ENCODE measurements at places on chromosomes 3 and 15. TPM values are rescaled to one million over a fixed set of nuclear protein-coding genes. Genes with fewer than 3 reads are reported as not detected.

The COPS2 gene
- 84.6 TPM for total RNA-seq

The TWF2 gene
- total RNA-seq, result 103 TPM

DNA sequence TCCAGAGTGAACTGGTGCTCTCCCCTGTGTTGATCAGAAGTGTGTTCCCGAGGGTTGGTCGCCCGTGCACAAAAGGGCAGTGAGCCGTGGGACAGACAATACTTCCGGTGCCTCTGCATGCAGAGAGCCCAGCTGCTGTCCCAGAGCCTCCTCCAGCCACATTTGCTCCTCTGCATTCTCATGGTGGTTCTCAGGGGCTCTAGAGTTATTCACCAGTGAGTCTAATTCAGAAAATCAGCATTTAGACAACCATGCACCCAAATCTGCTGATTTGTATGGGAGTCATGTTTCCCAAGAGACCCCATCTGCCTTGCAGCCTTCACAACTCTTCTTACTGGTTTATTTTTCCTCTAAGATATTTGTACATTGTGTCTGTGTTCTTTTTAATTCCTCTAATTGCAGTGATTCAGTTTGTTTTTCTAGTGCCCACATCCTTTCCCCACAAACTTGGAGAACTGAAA lies 107.0 kb upstream of the SPRED1 start:
- DNase-seq, result peak; percentile 25

GRCh38 chr15:49110158-49110944 lies 45.0 kb downstream of the COPS2 start:
- no peak for DNase-seq

- no peak for DNase-seq
Observed at GRCh38 chr3:131802029-131802428, 232.8 kb downstream of the CPNE4 start.

DNA sequence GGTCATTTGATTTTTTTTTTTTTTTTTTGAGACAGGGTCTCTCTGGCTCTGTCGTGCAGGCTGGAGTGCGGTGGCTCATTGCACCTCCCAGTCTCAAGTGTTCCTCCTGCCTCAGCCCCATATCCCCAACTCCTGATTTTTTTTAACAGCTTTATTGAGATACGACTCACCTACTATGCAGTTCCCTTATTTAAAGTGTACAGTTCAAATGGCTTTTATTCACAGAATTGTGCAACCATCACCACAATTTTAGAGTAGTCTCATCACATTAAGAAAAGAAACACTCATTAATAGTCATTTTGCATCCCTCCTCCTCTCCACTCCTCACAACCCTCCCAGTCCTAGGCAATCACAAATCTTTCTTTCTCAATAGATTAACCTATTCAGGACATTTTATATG lies 1.9 kb upstream of the TRA2B start:
- DNase-seq, result no peak

- no peak for DNase-seq
Observed at GRCh38 chr3:180180795-180181194, 144.1 kb upstream of the PEX5L start.

DNA sequence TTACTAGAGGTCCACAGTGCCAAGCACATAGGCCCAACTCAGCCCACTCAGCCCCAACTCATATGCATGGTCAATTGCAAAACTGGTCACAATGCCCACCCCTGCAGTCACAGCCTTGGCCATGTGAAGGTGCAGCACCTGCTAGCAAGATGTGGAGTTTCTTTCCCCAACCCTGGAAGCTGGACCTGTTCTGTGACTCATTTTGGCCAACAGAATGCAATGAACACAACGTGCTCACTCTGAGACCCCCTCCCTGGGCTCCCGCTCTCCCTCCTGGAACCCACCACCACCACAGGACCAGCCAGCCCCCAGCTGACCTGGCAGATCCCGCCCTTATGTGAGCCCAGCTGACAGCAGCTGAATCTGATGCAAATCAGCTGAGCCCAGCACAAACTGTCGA lies 34.4 kb downstream of the ALDH1L1 start:
- DNase-seq, result no peak

- DNase-seq, result no peak
Observed at GRCh38 chr3:49416867-49417266, 4.6 kb downstream of the TCTA start.

DNA sequence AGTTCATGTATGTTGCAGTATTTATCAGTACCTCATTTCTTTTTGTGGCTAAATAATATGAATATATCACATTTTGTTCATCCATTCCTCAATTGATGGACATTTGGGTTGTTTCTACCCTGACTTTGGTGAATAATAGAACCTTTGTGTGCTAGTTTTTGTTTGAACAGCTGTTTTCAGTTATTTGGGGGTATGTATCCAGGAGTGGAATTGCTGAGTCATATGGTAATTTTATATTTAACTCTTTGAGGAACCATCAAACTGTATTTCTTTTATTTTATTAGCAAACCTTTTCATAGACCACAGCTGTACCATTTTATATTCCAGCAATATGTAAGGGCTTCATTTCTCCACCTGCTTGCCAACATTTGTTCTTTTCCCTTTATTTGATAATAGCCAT lies 38.4 kb upstream of the RBM5 start:
- DNase-seq, result no peak

Data from left ventricle myocardium superior (tissue), 1 donor.